CMK (cell line): ENCODE measurements at places on chromosomes 3 and 15.

- DNase-seq, result no peak
Observed at GRCh38 chr3:155853214-155854140, 750 bp downstream of the SLC33A1 start.

- DNase-seq, result no peak
Observed at GRCh38 chr3:194103505-194103904, 32.4 kb upstream of the HES1 start.

GRCh38 chr3:150875548-150875947 lies 29.7 kb downstream of the MINDY4B start:
- DNase-seq, result no peak

DNA sequence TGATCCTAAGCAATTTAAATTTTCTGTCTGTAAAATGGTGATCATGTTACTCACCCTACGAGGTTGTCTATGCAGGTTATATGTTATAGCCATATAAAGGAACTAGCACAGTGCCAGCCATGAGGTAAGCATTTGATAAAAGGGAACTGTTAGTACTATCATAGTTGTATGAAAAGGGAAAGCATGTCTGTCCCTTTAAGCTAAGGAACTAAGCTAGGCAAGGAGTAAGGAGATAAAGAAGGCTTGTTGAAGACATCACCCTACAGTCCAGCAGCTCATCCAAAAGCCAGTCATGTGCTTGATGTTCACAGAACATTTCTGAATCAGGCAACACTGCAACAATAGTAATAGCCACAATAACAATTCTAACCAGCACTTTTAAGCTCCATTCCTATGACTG lies 243.9 kb downstream of the ZBTB20 start:
- DNase-seq, result peak; percentile 15

- no peak for DNase-seq
Observed at GRCh38 chr3:110343376-110343775, 728.2 kb upstream of the NECTIN3 start.

DNA sequence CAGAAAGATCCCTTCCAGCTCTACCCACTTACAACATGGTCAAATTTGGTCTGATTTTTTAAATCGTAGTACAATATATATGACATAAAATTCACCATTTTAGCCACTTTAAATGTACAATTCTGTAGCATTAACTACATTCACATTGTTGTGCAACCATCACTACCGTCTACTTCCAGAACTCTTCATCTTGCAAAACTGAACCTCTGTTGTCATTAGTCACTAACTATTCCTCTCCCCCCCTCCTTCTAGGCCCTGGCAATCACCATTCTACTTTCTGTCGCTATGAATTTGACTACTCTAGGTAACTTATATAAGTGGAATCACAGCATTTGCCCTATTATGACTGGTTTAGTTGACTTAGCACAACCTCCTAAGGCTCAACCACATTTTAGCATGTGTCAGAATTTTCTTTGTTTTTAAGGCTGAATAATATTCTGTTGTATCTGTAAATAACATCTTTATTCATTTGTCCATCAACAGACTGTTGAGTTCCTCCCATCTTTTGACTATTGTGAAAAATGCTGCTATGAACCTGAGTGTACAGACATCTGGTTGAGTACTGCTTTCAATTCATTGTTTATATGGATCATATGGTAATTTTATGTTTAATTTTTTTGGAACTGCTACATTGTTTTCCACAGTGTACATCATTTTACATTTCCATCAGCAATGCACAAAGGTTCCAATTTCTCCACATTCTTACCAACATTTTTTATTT lies 35.5 kb upstream of the CCR2 start:
- DNase-seq, result no peak

DNA sequence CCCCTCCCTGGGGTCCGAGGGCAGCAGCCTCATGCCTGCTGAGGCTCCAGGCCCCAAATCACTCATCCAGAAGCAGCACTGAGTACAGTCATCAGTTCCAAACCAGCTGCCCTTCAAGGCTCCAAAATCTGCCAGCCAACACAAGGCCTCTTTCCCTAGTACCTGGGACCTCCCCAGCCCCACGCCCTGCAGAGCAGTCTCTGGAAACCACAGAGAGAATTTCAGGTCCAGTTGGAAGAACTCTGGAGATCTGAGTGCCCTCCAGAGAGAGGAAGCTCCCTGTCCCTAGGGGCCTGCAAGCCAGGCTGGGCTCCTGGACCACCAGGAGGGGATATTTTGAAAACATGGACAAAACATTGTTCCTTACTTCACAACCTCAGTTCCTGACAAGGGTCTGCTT lies 26.2 kb downstream of the TKT start:
- no peak for DNase-seq

- no peak for DNase-seq
Observed at GRCh38 chr3:144431134-144431533, 459.5 kb downstream of the DIPK2A start.

DNA sequence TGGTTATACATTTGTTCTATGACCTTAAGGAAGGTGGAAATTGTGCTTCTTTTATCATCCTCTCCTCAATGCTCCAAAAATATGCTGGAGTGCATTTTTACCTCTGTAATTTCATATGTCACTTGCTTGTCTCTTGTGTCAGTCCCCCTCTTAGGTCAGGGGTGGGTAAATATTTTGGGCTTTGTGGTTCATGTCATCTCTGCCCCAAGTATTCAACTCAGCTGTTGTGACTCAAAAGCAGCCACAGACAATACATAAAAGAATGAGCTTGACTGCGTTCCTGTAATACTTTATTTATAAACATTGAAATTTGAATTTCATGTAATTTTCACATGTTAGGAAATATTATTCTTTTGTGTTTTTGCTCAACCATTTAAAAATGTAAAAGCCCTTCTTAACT lies 60.4 kb upstream of the SLC24A5 start:
- no peak for DNase-seq

- no peak for DNase-seq
Observed at GRCh38 chr3:108227131-108227530, 4.9 kb upstream of the IFT57 start.

GRCh38 chr3:60086811-60087210 lies 1037.0 kb upstream of the CFAP20DC start:
- no peak for DNase-seq

GRCh38 chr15:42621996-42622925 lies 46.9 kb downstream of the STARD9 start:
- no peak for DNase-seq

DNA sequence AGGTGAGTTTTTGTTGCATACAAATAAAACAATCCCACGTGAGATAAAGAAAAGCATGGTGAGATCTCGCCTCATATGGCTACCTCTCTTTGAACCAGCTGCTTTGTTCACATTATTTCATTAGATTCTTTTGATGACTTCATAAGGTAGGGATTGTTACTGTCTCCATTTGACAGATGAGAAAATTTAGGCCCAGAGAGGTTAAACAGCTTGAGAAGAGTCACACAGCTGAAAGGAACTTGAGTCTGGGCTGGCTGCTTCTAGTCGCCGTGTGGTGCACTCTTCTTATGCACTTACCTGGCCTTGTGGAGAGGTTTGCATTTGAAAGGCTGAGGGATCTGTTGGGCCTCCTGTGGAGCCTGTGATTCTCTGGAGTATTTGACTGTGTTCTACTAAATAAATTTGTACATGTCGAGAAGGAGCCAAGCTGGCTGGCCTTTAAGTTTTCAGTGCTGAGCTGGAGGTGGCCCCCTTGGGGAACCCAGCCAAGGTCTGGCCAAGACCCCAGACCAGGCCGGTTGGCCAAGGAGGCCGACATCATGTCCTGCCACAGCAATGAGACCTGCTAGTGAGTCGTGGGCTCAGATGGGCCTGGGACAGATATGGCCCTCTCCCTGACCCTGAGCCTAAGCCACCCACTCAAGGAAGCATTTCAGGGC lies 125.1 kb downstream of the SMAD6 start:
- no peak for DNase-seq

DNA sequence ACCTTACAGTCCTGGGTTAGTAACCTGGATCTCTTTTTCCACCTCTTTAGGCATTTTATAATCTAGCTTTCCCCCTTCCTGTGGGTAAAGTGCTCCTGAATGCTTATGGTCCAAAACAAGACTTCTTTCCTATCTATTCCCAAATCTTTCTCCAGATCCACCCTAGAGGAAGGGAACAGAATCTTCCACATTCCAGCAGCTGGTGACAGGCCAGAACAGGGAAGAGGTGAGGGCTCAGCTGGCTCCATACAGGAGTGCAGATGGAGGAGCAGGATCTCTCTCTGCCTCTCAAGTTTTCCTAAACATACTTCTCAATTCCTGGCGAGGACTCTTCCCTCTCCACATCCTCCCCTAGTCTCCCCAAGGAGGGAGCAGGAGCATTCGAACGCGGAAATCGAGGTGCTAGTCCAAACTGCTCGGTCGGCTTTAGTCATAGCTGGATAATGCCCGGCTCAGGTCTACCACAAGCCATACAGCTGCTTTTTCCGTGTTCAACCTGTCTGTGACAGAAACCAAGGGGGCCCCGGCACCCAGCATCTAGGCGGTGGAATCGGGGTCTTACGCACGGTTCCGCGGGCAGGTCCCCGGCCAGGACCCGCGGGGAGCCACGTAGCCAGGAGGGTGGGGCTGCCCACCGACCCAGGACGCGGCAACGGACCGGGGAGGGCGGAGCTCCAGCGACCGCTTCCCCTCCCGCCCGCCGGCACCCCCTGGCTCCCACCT lies 4.0 kb downstream of the RASSF1 start:
- no peak for DNase-seq

GRCh38 chr3:44001072-44001471 lies 240.6 kb upstream of the TOPAZ1 start:
- no peak for DNase-seq

DNA sequence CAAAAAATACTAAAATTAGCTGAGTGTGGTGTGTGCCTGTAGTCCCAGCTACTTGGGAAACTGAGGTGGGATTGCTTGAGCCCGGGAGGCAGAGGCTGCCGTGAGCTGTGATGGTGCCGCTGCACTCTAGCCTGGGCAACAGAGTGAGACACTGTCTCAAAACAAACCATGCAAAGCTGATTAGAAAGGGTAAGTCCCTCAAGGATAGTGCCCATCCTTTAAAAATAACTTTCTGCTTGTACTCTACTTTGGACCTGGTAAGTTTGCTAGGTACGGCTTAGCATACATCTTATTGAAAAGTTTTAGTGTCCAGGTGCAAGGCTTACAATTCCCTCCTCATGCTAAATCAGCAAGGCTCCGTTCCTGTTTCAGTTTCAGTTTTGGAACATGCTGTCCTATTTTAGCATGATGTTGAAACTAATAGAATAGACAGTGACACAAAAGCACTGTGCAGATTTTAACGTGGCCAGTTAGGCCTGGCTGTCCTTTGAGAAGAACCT lies 21.4 kb downstream of the FEM1B start:
- DNase-seq, result no peak

DNA sequence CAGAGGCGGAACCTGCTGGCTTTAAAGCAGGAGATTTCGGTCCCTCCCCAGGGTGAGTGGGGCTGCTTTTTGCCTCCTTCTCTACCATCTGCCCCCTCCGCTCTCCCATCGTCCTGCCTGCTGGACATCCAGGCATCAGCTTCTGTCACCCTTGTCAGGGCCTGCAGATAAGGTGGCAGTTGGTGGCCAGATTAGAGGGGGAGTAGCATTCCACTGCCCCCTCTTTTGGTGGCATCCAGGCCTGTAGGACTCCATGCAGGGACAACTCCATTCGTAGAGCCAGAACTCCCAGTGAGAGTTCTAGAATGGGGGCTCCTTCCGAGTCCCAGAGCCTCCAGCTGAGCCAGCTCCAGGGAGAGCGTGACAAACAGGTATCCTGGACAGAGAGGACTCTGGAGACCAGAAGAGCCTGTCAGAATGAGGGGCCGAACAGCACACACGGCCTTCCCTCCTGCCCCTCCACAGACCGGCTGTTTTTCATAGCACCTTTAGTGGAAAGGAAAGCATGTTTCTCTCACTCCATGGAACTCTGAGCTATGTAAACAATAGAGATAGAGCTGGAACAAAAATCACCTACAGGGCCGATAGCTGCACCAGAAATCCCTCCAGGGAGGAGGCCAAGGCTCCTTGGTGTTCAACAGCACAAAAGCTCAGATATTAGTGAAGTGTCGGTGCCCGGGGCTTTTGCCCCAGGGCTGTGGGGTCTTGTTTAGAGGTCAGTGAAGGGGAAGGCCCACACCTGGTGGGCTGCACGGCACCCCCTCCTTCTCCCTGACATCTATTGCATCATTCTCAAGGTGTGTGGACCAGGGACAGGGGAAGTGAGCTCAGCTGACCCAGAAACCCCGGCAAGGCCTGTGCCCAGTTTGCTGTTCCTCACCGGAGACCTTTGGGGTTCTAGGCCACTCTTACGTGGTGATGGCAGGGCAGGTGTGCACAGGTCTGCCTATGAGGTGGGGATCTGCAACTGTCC lies 34.2 kb downstream of the MAGEF1 start:
- no peak for DNase-seq

GRCh38 chr3:63656786-63657185 lies 4.3 kb downstream of the SNTN start:
- no peak for DNase-seq

GRCh38 chr15:35540885-35541284 lies 5.1 kb downstream of the DPH6 start:
- DNase-seq, result no peak

GRCh38 chr15:55758580-55758986 lies 15.6 kb upstream of the PRTG start:
- peak; percentile 32 for DNase-seq

GRCh38 chr15:63395730-63396151 lies 14.1 kb upstream of the CA12 start:
- DNase-seq, result no peak

GRCh38 chr3:115082260-115082659 lies 64.8 kb downstream of the ZBTB20 start:
- no peak for DNase-seq

DNA sequence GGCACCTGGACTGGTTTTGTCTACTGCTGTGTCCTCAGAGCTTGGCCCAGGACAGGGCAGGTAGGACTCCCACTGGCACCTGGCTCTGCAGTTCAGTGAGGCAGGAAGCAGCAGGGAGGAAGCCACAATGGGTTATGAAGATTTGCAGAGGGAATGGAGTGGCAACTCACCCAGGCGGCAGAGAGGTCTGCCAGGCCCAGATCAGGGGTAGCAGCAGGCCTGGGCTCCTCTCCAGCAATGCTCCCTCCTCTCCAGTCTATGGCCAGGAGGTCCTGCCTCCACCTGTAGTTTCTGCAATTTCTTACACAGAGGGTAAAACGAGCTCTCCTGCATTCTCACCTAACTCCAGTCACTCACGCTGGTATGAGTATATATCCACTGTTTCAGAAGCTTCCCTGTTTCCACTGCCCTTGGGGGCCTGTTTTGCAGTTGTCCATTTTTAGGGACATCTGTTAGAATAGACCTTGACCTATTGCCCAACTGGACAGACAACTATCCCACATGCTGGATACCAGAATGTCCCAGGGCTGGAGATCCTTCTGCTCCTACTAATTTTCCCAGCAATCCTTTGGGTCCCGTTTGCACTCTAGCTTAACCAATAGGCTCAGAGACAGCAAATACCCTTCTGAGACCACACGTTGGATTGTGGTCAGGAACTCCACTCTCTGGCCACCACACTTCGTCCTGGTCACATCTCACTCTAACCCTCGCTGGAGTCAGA lies 35.2 kb downstream of the HMCES start:
- DNase-seq, result peak; percentile 9

DNA sequence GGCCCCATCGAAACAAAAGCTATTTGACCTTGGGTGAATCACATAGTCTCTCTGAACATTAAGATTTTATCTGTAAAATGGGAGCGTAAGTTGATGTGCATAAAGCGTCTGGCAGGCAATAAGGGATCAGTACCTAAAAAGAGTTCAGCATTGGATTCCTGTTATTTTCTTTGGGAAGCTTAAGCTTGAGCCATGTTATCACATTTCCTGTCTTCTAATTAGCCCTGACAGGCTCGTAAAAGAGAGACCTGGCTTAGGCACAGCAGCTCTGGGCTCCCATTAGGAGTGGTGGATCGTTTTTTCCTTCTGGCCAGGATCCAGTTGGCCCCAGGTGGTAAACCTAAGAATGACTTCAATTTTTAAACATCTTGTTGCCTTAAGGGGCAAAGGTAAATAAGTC lies 26.0 kb upstream of the CA12 start:
- no peak for DNase-seq

GRCh38 chr15:20352241-20353200 lies 189.1 kb downstream of the GOLGA6L6 start:
- DNase-seq, result no peak
